Gastrocnemius medialis (tissue), 4 donors: ENCODE measurements at places on chromosomes 12 and 14. TPM values are rescaled to one million over a fixed set of nuclear protein-coding genes. Genes with fewer than 3 reads are reported as not detected.

DNA sequence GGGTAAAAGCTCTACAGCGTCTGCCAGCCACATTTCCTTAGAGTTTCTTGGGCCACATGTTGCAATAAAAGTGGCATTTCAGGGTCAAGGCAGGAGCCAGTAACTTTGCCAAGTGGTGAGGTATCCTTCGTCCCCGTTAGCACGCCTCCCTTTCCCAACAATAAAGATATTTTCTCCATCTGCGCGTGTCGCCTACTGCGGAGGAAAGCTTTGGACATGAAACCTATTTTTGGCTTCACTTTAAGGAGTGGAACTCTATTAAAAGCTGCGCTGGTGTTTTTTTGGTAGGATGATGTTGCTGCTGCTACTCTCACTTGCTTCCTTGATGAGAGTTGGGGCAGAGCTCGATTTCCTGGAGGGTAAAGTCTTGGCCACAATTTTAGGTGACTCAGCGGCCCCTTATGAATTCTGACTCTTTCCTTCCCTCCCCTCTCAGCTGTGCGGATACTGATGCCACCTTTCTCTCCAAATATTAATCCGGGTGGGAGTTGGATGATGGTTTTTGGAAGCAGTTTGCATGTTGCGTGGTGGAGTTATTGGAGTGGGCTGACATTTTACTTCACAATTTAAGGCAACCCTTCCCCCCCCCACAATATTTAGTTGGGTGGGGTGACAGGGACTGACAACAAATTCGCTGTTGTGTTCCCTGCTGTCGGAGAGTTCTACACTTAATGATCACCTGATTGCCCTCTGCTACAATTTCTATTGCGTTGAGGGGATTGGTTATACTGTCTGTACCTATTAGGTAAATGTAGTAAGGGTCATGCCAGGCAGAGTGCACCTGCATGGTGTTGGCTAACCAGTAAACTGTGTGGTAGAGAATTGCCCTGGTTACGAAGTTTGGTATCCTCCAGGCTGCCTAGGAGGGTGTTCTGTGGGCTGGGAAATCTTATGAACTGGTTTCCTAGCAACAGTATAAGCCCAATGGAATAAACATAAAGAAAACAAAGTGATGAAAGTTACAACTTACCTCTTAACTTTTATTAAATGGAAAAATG is 1.1 kb downstream of the CCDC91 start:
- peak overlapping the region; percentile 89 for H3K4me3 ChIP-seq
- peak overlapping the region; percentile 92 for H3K27ac ChIP-seq
- no peaks in the 10 kb centered on the region for H3K27me3 ChIP-seq
- peaks cover 16% of the 10 kb centered on the region for H3K4me1 ChIP-seq

DNA sequence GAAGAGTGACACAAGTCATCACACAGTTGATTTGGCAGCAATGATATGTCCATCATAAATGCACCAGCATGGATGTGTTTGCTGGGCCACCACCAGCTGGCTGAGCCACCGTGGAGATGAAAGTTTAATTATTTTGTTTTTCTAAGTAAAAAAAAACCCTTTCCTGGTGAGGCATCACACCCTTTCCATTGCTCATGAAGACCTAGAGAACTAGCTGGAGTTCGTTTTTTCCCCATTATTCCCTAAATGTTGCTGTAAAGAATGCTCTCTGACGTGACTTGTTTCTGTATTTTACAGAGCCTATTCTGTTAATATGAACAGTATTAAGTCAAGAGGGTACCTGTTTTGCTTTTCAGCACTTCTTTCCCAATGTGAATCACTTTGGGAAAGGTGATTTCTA is 257.9 kb downstream of the MSRB3 start:
- DNase-seq: no peak
- no peaks in the 10 kb centered on the region for H3K36me3 ChIP-seq
- no peak overlapping the region for H3K27ac ChIP-seq
- no peak overlapping the region for H3K4me3 ChIP-seq

- peaks cover 6% of the 10 kb centered on the region for H3K4me1 ChIP-seq
- DNase-seq: no peak
- H3K36me3 ChIP-seq: no peaks in the 10 kb centered on the region
- no peaks in the 10 kb centered on the region for H3K27me3 ChIP-seq
Measured at GRCh38 chr14:67694791-67695393, 672 bp downstream of the RDH11 start.

- no peaks in the 10 kb centered on the region for H3K27me3 ChIP-seq
- H3K4me1 ChIP-seq: peaks cover 20% of the 10 kb centered on the region
- peak overlapping the region; percentile 85 for H3K4me3 ChIP-seq
- H3K36me3 ChIP-seq: no peaks in the 10 kb centered on the region
- peak; percentile 59 for DNase-seq
Measured at GRCh38 chr14:99605299-99605961, 1.4 kb upstream of the CCDC85C start.

GRCh38 chr12:111761099-111761498 is 5.6 kb upstream of the ALDH2 start:
- no peaks in the 10 kb centered on the region for H3K36me3 ChIP-seq
- no peak overlapping the region for H3K27ac ChIP-seq
- H3K4me1 ChIP-seq: peaks cover 18% of the 10 kb centered on the region
- no peak overlapping the region for H3K4me3 ChIP-seq
- DNase-seq: no peak

- no peak overlapping the region for H3K4me3 ChIP-seq
- DNase-seq: no peak
- H3K27ac ChIP-seq: no peak overlapping the region
- no peaks in the 10 kb centered on the region for H3K27me3 ChIP-seq
- no peaks in the 10 kb centered on the region for H3K36me3 ChIP-seq
Measured at GRCh38 chr12:50953047-50953446, 703 bp downstream of the HIGD1C start.

DNA sequence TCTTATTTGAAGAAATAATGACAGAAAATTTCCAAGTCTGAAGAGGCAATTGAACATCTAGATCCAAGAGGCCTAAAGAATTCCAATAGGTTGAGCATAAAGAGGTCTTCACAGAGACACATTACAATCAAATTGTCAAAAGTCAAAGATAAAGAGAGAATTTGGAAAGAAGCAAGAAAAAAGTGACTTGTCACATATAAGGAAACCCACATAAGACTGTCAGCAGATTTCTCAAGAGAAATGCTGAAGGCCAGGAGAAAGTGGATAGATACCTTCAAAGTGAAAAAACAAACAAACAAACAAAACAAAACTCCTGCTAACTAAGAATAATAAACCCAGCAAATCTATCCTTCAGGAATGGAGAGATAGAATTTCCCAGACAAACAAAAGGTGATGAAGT is 118.1 kb upstream of the LGR5 start:
- no peak for DNase-seq
- no peaks in the 10 kb centered on the region for H3K27me3 ChIP-seq
- no peaks in the 10 kb centered on the region for H3K4me1 ChIP-seq
- H3K36me3 ChIP-seq: no peaks in the 10 kb centered on the region

DNA sequence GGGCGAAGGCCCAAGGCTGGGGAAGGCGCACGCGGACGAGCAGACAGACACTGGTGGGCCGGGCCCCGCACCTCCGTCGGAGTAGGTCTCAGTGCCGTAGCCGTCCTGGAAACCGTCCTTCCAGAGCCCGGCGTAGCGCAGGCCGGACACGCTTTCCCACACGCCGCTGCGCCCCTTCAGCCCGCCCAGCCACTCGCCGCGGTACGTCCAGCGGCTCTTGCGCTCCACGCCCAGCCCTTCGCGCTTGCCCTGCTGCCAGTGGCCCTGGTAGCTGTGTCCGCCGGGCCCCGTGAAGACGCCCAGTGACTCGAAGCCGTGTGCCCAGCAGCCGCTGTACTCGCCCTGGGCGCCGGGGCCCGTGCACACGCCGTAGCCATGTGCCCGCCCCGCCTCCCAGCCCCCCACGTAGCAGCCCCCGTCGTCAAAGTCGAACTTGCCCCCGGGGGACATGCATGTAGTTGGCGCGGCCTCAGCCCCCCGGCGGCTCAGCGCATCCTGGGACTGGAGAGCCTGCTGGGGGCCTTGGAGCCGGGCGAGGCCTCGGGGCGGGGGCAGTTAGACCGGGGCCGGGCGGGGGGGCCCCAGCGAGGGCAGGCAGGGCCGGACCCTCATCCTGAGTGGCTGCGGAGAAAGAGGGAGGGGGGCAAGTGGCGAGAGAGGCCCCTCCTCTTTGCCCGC is 1.4 kb downstream of the JPH4 start:
- H3K27me3 ChIP-seq: peaks cover 44% of the 10 kb centered on the region
- DNase-seq: no peak
- peak overlapping the region; percentile 21 for H3K4me3 ChIP-seq
- H3K4me1 ChIP-seq: no peaks in the 10 kb centered on the region
- no peaks in the 10 kb centered on the region for H3K36me3 ChIP-seq

GPR68 gene
- total RNA-seq: not detected

KCNC2 gene
- not detected for total RNA-seq

SPTB gene
- total RNA-seq: 554 TPM

YEATS4 gene
- 34.6 TPM for total RNA-seq
